ENCODE measurements at places on chromosomes 5 and 9.

DNA sequence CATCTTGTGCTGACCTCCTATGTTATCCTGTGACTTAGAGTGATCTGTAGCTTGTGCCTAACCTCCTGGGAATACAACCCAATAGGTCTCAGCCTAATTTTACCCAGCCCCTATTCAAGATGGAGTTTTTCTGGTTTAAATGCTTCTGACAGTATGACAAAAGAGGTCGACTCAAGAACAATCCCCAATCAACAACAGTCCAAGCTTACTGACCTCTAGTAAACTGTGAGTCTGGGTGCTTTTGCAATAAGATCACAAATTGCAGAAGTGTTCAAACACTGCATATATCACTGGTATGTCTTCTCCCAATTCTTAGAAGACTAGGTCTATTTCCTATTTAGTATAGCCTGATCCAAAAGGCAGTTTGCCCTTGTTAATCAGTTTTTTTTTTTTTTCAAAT lies 323.5 kb upstream of the PTGER4 start:
- DNase-seq = no peak

GRCh38 chr5:53815471-53815870 lies 255.0 kb downstream of the NDUFS4 start:
- DNase-seq = no peak

DNA sequence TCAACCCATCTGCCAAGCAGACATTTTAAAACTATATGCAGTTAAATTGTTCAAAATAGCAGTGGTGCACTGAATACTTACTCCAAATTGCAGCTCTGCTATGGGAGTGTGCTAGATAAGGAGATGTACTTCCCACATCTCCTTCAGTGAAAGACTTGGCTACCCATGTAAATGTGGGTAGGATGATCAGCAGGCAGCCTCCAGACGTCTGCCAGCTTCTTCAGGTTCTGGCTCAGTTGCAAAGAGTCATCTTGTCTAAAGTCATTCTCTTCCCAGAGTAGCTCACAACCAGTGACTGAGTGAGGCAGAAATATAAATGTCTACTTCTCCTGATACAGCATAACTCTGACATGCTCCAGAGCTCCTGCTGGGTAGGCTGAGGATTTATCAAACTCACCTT lies 1050.0 kb upstream of the CDH10 start:
- DNase-seq = no peak

DNA sequence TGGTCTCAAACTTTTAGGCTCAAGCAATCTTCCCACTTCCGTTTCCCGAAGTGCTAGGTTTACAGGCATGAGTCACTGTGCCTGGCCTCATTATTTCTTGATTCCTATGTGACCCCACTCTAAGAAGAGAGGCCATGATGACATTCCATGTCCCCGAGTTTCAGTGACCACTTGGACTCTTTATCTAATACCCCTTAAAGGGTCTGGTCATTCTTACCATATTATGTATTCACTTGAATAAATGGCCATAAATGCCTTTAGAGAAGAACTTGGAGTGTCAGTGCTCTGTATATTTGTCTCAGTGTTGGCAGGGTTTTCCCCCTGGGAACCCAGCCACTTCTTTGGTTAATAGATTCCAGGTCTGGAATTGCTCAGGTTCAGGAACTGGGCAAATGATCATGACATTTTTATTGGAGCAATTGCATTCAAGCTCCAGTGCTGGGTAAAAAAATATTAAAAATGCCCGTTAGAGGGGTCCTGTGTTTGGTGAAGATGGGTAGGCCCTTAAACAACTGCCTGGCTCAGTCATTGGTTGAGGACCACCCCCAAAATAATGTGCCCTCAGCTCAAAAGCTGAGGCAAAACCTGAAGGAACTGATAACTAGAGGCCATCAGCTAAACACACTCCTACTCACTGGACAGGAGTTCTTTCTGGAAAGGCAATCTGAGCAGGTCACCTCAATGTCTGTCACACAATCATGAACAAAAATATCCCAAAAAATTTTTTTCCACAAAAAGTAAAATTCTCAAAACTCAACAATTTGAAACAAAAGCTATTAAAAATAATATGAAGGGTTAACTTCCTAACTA lies 186.6 kb upstream of the ZNF608 start:
- no peak for DNase-seq

DNA sequence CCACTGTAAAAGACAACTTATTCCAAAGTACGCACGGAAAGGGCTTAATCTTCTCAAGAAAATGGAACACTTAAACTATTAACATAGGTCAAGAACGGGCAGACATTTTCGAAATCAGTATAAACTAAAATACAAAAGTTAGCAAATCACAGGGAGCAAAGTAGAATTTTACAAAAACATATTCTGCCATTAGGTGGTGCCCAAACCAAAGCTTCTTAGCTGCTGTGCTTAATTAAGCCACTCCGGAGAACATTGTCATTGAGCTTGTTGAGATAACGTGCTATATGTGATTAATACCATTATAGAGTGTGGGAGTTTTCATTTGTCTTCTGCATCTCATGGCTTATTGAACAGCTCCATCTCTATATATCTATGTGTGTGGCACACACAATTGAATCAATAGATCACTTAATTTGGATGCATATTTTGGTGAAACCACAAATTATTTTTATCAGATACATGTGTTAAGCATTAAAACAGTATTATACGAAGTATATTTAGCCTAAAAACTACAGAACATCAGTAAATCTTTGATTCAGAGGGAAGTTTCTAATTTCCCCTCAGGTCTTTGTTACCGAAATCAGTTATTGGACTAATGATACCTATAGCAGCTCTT lies 23.4 kb downstream of the UBLCP1 start:
- DNase-seq = no peak

DNA sequence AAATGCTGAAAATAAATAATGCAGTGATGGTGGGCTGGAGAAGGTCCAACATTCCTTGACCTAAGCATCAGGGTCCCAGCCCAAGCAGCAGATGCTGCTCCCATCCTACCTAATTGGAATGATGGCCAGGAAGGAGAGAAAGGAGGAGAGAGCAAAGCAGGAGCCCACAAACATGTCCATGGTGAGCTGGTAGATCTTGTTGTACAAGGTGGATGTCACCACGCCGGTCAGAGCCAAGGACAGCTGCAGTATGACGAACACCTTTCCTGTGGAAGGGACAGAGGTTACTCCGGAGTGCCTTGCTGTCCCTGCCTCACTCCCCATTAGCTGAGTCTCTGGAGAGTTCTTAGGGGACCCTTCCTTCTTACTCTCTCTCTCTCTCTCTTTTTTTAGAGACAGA lies 4.3 kb downstream of the SLC46A2 start:
- no peak for DNase-seq

DNA sequence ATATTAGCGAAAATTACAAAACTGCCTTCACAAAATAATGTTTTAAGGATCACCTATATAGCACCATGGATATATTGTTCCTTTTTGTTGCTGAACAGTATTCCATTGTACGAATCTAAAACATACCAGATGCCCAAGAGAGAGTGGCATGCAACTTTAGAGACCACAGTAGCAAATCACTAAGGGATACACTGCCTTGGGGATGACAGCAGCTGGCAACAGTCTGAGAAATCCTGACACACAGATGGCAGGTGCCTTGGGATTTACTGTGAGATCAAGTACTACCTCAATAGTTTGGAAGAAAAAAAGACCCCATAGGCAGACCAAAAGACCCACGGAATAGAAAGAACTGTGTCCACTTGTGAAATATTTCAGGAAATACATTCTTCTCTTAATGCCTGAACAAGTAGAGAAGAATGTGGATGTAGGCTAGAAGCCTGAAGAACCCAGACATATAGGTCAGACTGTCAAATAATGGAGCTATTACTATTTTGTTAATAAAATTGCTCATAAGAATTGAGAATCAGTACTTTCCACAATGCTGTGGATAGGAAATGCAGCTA lies 53.4 kb downstream of the PLPP1 start:
- DNase-seq = no peak

DNA sequence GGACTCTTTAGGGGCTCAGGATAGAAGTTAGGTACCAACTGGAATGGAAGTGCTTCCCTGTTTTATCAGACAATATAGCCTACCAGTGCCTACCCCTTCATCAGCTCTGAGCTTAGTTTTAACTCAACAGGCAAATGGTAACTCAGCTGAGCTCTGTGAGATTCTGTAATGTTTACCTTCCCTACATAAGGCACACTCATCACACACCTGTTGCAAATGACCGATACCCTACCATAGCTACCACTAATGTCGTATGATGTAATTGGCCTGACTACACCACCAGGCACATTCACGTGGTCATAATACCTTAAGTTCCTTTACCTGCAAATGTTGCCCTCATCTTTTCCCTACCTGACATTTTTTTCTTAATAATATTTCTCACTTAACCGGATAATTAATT lies 254.8 kb downstream of the ADGRV1 start:
- no peak for DNase-seq

DNA sequence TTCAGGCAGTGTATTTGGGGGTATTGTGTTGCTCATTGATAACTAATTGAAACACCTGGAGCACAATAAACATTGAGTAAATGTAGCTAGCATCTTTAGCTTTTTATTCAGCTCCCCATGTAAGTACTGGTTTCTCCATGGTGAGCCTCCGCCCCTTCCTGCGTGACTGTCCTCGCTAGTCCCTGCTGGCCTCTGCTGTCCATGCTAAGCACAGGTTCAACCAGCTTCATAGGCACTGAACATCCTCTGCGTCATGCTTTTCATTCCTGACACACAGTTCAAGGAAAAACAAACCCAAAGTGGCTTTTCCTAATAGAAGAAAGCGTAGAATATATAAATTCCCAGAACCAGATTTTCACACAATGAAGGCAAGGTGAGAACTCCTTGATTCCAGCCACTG lies 27.3 kb upstream of the DAP start:
- DNase-seq = no peak

DNA sequence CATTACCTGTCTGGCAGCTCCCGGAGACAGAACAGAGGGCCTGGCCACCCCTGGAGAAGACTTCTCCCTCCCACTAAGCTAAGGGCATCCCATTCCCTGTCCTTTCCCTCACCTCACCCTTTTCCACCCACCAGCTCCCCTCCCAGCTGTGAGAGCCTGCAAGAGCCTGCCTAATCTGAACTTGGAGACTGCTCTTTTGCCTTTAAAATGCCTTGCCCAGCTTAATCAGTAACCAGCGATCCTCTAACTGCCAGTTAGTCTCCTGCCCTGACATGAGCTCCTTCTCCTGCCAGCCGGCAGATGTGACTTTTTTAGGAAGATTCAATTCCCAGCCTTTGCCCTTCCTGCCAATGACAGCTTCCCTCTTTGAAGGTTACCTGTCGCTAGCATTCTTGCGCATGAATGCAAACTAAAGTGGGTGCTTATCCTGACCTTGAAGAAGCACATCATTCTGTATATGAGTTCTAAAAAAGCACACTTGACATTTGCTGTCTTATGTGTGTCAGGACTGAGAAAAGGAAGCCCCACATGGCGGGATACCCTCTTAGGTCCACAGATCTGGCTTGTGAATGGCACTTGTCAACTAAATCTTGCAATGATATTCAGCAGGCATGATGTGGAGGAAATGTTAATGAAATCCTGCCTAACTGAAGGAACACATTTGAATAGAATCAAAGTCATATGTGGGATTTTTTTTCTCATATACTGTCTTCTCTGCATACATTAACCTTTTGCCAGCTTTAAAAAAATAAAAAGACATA lies 411.2 kb upstream of the SLC30A5 start:
- DNase-seq = no peak

DNA sequence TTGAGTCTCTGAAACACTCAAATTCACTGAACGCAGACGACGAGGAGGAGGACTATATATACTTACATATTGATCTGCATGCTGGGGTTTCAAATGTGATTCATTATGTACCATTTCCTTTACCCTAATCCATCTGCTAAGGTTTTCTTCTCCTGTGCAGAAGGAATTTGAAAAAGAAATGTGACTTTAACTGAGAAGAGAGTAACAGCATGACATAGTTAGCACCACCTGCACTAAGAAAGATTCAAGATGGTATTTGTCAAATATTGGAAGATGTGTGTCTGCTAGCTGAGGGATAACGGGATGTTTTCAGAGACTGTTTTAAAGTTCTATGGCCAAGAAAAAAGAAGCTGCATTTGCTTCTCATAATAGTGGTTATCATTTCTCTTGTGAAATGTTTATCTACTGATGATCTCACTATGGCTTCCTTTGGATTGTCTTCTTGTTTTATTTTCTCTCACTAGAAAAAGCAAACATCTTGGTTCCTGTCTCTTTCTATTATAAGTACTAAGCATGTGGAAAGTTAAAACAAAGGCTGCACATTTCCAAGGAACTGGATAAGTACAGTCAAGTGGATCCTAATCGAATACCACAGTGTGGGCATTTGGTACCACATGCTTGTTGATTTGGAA lies 89.8 kb upstream of the TLE4 start:
- no peak for DNase-seq

DNA sequence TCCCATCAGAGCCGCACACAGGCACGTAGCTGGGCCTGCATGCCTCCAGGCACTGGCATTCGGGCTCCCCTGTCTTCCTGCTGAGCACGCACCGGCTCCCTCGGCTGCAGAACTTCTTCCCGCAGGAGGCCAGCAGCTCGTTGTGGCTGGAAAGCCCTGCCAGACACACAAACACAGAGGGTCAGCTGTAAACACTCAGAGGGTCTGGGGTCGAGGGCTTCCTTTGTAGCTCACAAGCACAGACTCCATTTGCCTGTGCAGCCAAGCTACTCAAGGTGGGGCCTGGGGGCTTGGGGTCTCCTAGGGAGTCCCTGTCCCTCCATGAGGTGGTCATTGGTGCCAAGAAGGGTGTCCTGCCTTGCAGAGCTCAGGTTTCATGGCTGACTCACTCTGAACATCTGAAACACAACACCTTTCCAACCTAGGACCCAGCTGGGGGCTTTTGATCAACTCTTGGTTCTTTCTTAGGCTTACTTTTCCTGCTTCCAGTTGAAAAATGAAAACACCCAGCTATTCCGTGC lies 211.4 kb downstream of the FSTL4 start:
- no peak for DNase-seq

DNA sequence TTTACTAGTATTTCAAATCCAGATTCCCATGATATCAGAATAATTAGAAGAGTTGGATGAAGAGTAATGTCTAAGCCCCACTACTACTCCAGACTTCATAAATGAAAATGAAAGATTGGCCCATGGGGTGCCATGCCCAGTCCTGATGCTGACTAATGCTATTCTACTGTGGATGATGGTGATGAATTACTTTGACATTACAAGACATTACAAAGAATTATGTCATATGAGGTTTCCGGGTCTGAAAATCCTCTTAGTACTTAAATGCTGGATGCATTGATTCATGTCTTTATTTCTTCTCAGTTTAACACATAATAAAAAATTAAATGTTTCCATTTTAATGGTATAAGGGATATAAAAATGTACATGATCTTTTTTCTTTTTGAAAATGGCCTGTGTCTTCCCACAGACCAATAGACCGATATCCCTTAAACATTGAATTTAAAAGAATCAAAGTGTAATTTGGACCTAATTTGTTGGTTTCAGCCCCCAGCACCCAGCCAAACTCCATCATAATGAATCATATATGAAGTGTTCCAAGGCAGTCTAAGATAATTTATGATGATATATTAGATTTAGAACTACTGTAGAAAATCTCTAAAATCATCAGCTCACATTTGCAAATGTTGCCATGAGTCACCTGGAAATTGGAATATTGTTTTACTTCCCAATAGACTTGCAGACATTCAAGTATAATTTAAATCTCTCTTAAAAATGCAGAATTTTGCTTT lies 223.6 kb upstream of the SGCD start:
- no peak for DNase-seq
